ENCODE measurements at places on chromosomes 2 and 18.
A peak's percentile ranks its signal among the peaks of the same experiment; 100 is the strongest.

DNA sequence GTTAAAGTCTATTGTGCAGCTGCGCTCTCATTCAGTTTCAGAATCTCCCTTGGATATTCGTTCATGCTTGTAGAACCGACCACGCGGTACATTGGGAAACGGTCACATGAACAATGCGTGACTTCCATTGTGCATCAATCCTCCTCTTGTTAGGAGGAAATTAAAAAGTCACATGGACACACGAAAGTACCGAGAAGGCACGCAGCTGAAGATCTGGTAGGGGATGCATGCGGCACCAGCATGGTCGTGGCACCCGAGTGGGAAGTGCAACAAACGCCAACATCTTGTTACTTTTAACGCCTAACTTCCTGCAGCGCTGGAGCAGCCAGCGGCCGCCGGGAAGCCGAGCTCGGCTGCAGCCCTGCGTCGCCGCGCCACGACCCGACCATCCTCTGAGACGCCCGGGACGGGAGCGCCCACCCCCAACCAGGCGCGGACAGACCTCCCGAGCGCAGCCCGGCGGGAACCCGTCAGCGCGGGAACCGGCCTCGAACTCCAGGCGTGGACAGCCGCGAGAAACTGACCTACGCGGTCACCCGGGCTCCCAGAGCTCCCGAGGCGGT, 412 bp downstream of the OSBPL1A start:
- DNase-seq = no peak

DNA sequence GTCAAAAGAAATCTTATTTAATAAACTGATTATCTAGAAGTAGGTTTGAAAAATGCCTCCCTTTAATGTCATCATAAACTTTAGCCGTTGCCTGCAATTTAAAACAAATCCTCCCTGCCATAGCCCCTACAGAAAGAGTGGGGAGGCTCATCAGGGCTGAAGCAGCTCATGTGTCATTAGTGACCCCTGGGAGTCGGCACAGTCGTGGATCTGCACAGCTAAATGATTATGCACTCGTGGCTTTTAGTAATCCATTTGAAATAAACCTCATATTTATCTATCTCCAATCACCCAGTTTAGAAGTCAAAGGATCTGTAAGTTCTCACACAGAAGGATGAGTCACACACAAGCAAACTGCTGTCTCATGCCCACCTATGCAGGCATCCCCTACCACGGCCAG, 277.3 kb downstream of the SS18 start:
- DNase-seq = no peak

- DNase-seq = no peak
Measured at GRCh38 chr18:27527856-27528255, 342.7 kb upstream of the CHST9 start.

GRCh38 chr2:66346231-66346664, 88.7 kb upstream of the MEIS1 start:
- no peak for DNase-seq

- DNase-seq = no peak
Measured at GRCh38 chr18:60232541-60232940, 140.0 kb downstream of the MC4R start.

- DNase-seq = peak; percentile 5
Measured at GRCh38 chr18:4017480-4017879, 437.6 kb downstream of the DLGAP1 start.

DNA sequence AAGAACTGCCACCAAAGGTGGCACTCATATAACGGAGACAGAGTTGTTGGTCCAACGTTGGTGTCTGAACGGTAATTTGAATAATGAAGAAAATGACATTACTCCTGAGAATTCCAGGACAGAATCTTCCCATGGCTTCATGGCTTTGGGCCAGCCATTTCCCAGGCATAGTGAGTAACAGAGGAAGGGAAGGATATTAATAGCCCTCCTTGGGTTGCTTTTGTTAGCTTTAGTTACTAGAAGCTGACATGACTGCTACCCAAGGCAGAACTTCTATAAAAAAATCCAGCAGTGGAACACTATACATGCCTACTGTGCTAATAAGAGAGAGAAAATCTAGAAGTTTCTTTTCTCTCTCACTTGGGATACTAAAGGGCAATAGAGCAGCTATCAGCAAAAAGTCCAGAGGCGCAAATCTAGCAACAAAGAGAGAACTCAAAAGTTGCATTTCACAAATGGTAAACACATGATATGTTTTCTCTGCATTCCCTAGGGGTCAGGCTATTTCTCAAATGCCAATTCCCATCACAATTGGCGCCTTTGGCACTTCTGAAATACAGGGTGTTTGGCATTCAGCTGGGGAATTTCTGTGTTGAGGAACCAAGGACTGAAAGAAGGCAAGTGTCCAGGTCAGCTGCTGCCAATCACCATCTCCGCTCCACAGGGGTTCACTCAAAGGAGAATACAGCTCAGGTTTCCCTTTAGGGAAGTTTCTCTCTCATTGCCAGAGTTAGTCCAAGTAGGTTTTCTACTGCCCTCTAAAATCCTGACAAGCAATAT, 160.8 kb upstream of the KYNU start:
- DNase-seq = no peak

DNA sequence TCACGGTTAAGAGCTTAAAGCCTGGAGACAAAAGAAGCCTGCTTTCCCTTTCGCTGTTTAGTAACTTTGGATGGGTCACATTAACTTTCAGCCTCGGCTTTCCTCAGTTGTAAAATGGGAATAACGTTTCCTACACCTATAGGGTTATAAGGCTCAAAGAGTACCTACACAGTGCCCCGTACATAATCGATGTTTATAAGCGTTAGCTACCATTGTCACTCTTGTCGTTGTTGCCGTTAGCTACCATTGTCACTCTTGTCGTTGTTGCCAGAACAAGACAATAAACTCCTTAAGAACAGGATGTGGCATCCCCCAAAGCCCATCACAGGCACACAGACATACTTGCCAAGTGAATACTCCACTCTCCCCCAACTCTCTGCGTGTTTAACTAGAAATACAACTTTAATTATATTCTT, 901 bp upstream of the MFSD6 start:
- no peak for DNase-seq

DNA sequence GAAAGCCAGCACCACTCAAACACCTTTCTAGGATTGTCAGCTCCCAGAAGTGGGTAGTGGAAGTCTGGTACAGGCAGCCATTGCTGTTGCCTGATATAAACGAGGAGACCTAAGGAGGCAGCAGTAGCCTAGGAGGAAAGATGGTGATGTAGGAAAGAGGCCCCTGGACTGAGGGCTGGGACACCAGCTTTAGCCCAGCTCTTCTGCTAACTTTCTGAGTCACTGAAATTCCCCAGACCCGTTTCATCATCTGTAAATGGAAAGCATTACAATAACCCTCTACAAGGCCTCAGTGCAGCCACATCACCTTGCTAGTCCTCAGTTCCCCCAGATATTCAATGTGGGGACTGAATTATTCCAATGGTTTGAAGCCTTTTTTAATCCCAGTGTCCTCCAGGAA, 336.5 kb downstream of the TNS1 start:
- no peak for DNase-seq

DNA sequence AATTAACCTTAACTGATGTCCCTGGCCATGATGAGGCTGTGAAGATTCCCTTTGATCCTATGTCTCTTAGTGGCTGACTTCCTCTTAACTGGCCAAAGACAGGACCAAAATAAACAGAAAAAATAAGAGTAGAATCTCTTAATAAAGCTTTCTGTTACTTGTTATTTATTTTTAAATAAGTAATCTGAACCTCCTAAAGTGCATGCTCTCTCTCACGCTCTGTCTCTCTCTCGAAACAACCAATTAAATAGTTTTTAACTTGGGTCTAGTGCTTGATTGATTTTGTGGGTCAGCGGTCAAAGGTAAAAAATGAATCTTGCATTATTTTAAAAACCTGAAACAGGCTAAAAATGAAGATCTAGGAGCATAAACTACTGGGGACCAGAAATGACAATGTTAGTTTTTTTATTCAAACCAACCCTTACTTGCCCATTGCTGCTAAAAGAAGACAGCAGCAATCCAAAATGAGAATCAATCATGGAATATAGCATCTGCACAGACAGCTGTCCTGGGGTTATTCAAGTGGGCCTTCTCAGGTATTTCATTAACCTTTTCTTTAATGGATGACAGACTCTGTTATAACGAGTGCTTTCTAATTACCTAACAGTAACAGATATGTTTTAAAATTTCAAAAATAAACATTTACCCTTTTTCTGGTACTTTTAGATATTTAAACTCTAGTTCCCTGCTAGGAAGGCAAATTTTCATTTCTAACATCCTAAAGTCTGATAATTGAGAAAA, 11.2 kb downstream of the GAREM1 start:
- no peak for DNase-seq

DNA sequence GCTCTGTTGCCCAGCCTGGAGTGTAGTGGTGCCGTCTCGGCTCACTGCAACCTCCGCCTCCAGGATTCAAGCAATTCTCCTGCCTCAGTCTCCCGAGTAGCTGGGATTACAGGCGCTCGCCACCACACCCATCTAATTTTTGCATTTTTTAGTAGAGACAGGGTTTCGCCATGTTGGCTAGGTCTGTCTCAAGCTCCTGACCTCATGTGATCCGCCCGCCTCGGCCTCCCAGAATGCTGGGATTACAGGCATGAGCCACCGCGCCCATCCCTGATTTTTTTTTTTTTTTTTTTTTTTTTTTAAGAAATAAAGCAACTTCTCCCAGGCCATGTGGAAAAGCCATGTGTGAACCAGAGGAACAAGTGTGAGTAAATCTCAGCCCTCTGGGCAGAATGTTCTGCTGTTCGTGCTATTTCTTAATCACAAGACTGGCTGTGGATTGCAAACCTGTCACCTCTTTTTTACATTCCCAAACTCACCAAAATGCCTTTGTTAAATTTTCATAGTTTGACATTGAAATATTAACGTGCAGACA, 6.4 kb upstream of the SH3BP4 start:
- DNase-seq = no peak
